ENCODE measurements at places on chromosomes 4 and X.

DNA sequence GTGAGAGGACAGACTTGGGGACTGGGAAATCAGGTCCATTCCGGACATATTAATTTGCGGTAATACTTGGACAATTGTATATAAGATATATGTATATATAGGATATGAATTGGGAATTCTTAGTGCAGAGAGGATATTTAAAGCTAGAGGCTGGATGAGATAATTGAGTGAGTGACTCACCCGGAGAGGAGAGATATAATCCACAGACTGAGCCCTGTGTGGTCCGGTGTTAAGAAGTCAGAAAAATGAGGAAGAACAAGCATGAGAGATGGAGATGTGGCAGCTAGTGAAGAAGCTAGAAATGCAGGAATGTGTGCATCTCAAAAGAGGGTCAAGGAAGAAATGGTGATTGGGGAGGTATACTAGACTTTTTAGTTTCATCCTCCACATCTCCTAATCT, 336.2 kb downstream of the SLC7A11 start:
- no peak for DNase-seq

- no peak for DNase-seq
These were observed 14.1 kb downstream of the GRK4 start for GRCh38 chr4:2977211-2978088.

DNA sequence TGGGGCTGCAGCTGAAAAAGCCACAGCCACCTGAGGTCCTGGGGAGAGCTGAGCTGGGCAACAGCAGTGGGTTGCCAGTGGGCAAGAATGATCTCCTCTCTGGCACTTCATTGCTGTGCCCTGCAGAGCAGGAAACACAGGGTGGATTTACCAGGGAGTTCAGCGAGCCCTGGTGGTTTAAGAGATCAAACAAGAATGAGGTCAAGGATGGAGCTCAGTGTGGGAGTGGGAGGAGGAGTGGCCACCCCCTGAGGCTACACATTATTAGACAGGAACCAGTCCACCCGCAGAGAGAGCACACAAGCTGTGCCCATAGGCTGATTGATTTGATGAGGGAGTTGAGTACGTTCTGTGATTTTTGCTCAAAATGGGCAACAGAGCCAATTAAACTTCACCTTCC, 47.3 kb downstream of the FRMPD3 start:
- DNase-seq: no peak

GRCh38 chr4:77025643-77026321, 50.0 kb downstream of the CCNI start:
- DNase-seq: no peak

DNA sequence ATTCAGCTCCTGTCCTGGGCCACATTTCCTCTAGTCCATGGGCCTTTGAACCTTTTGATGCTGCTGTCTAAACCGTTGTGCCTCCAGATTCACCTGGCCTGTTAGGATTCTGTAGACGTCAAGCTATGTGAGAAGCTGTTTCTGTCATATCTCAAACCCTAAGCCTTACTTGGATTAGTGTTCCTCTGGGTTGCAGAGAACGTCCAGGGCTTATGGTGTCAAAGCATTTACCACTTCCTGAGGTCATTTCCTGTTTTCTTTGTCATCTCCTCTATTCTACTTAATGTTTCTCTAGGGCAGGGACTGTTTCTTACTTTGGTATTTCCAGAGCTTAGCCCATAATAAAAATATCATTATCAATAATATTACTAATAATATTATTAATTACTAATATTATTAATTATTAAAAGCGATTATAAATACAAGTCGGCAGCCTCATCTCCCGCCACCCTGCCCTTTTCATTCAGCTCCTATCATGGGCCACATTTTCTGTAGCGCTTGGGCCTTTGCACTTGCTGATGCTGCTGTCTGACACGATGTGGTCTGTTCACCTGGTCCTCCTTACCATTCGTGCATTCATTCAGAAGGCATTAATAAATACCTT, 19.1 kb downstream of the PRIMPOL start:
- DNase-seq: no peak

- no peak for DNase-seq
These were observed 608.6 kb upstream of the NR3C2 start for GRCh38 chr4:149050840-149051239.

DNA sequence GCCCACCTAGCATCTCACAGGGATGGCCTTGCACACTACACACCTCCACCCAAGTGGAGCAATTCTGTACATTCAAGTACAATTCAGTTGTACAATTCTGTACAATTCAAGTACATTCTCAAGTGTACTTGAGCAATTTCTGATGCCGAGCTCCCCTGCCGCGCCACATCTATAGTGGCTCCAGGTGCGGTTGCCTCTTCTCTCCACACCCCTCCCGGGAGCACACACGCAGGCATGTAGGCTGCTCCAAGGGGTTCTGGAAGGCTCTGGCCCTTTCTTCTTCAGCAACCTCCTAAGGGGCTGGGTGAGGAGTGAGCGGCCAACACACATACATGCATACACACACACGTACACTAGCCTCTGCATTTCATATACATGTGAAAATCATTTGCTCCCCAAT, 18.9 kb upstream of the DUSP9 start:
- no peak for DNase-seq

- no peak for DNase-seq
These were observed 128.2 kb upstream of the RASGEF1B start for GRCh38 chr4:81599742-81600380.

DNA sequence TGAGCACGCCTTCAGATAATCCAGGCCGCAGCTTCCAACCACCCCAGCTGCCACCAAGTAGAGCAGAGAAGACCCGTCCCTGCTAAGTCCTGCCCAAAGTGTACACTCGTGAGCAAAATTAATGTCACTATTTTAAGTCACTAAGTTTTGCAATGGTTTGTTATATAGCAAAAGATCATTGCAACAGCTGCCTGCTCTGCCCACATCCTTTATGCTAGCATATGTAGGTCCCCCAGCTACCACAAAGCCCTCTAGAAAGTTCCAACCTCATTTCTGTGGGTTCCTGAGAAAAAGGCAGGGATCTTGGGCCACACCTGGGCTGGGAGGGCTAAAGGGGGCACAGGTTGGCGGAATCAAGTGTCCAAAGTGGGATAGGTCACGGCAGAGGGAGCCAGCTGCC, 346.9 kb downstream of the BCOR start:
- no peak for DNase-seq

DNA sequence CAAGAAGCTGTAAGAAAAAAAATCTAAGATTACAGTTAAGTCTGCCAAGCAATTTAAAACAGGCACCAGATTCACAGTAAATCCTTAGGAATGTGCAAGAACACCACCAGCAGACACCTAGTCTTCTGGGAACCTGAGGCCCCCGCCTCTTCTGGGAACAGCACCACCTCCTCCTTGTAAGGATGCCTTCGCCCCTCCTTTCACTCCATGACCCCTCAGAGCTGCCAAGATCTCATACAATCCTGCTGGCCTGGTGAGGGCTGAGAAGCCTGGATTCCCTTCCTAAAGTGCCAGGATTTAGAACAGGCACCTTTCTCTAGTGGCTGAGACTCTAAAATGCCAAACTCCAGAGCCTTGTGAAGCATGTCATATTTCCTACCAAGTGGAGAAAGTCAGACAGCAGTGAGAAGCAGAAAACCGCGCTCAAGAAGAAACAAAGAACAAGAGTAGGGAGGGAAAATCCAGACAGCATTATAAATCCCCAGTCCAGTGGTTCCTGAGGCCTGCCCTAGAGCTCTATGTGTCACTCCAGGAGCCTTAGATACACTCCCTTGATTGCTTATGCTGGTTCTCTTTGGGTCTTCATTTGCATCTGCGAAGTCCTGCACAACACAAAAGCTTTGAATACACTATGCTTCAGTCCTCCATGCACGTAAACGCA, 166.4 kb downstream of the TSPAN5 start:
- DNase-seq: no peak

DNA sequence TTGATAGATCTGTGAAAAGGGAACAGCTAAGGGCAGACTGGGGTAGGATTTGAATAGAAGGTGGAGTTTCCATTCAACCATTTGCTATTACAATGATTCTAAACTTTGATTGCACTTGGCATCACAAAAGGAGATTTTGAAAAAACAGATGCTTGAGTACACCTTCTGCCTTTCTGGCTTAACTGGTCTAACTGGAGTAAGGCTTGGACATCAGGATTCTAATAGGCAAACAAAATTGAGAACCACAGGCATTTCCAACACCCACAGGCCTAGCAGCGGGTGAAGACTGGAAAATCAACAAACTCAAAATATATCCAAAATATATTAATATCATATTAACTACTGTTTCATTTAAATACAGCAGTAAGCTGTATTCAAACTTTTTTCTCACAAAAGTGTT, 1.9 kb upstream of the VEGFC start:
- DNase-seq: no peak

GRCh38 chr4:11130195-11130970, 298.3 kb downstream of the HS3ST1 start:
- DNase-seq: no peak

DNA sequence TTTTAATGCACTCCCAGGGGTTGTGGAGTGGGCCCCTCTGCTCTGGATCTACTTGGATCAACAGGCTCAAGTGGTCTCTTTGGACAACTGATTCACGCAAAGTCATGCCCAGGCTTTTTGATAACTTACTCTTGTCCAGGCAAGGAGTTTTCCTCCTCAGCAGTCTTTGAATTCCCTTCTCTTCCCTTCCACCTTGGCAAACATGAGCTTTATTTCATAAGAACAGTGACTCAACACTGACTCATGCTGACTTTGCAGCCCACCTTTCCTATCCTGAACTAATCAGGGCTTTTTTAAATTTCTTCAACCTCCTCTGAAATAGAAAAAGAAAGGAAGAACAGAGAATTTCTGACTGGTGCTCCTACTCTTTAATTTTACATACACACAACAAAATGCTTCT, 132.1 kb upstream of the LDB2 start:
- DNase-seq: no peak

GRCh38 chrX:79182616-79183015, 38.1 kb downstream of the GPR174 start:
- no peak for DNase-seq

DNA sequence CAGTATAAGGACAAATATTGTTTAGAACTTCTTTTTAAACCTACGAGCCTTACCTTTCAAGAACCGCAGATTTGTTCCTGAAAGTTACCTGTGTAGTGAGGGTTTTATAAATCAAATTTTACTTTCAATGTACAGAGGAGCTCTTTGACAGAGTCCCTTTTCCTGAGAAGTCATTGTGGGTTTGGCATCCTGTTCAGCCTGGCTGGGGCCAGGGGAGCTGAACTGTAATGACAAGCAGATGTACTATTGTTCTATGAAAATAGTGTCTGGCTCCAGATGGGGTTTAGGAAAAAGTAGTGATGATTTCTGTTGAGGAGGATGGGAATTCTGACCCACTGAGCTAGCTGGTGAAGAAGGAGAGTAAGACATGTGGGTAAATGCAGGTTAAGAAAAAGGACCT, 196.2 kb upstream of the PGRMC2 start:
- no peak for DNase-seq

DNA sequence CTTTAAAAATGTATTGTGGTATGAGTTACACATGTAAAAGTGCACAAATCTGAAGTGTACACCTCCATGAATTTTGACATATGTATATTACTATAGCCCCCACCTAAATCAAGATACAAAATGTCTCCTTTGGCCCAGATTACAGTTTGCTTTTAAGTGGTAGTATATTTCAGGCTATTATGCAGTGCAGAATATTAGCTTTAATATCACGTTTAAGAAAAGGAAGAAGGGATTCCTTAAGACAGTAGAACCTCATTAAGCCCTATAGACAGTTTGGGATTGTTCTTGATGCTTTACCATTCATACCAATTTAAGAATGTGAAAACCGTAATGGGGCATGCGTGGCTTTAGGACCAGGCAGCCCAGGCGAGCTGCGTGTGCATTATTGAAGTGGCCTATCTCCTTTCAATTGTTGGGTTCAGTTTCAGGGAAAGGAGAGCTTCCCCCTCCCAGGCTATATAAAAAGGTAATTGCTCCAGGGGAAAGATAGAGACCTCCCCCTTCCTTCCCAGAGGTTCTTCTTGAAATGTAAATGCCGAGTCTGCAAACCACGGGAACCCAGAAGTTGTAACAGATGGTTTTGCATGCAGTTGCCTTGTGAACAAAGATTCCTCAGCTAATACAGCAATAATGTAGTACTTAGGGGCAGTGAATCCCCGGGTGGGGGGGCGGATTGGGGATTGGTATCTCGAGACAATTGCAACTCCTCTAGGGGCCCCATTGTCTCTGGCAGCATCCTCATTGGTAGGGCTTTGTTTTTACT, 106.1 kb downstream of the UCHL1 start:
- no peak for DNase-seq

- no peak for DNase-seq
These were observed 12.1 kb downstream of the SLC7A11 start for GRCh38 chr4:138230048-138230447.

DNA sequence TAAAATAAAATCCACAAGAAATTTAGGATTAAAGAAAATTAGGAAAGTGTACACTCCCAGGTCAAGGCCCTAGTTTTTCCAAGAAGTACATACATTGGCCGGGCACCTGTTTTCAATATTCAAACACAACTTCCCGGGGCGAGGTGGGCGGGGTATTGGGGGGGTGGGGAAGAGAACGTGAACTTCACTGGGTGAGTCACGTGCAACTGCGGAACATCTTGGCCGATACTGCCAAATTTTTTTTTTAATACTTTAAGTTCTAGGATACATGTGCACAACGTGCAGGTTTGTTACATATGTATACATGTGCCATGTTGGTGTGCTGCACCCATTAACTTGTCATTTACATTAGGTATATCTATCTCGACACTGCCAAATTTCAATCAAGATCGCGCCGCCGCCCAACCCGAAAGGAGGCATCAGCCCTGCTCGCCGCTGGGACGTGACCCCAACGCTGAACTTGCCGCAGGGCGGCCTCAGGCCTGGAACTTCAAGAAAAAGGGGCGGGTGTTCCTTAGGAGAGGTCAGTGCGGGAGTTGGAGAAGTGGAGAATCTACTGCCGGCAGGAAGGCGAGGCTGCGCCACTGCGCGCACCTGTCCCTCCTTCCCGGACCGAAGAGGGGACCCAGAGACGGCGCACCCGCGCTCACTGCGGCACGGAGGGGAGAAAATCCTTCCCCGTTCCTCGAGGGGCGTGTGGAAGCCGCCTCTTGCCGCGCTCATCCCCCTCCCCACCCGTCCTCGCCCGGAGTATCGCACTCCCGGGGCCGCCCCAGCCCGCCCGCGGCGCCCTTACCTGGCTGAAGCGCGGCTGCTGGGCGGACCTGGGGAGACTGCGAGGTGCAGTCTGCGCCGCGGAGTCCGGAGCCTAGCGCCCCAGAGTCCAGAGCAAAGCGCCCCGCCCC, at the start of gene TEC:
TSS of gene TEC (minus strand) at position 883 of the 905 bp plus-strand sequence. CDS start 41,224 bp downstream, outside the sequence.
- no peak for DNase-seq

GRCh38 chrX:103417933-103418332, 41.6 kb downstream of the BEX3 start:
- no peak for DNase-seq

DNA sequence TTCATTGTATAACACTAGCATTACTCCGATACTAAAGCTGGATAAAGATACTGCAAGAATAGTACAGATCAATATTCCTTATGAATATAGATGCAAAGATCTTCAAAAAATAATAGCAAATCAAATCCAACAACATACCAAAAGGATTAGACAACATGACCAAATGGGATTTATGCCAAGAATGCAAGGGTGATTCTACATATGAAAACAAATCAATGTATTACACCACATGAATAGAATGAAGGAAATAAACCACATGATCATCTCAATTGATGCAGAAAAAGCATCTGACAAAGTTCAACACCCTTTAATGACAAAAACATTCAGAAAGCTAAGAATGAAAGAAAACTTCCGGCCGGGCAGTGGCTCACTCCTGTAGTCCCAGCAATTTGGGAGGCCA, 42.8 kb downstream of the CUL4B start:
- DNase-seq: no peak

- no peak for DNase-seq
These were observed 999.4 kb downstream of the GLUD2 start for GRCh38 chrX:122046815-122047214.

- DNase-seq: no peak
These were observed 520.1 kb upstream of the GALNT7 start for GRCh38 chr4:172648471-172648870.
